ENCODE measurements at places on chromosomes 2 and 18.

DNA sequence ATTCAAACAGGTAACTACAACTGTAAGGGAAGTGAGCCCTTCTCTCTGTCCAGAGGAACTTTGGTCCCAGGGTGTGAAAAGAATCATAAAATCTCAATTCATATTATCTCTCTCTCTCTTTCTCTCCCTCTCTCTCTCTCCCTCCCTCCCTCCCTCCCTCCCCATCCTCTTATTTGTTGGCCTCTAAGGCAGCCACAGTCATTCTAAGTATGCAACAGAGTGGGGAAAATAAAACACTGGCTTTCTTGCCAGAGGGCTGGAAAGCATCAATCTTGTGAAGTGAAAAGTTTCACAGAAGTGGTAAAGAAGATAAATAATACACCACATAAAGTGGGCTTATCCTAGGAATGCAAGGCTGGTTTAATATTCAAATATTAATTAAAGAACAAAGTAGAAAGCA, 95.6 kb upstream of the KCNH7 start:
- no peak for DNase-seq

- DNase-seq = no peak
These were observed 1.4 kb upstream of the TUBA4B start for GRCh38 chr2:219251656-219252055.

GRCh38 chr2:205051417-205051816, 506.1 kb downstream of the PARD3B start:
- DNase-seq = no peak

DNA sequence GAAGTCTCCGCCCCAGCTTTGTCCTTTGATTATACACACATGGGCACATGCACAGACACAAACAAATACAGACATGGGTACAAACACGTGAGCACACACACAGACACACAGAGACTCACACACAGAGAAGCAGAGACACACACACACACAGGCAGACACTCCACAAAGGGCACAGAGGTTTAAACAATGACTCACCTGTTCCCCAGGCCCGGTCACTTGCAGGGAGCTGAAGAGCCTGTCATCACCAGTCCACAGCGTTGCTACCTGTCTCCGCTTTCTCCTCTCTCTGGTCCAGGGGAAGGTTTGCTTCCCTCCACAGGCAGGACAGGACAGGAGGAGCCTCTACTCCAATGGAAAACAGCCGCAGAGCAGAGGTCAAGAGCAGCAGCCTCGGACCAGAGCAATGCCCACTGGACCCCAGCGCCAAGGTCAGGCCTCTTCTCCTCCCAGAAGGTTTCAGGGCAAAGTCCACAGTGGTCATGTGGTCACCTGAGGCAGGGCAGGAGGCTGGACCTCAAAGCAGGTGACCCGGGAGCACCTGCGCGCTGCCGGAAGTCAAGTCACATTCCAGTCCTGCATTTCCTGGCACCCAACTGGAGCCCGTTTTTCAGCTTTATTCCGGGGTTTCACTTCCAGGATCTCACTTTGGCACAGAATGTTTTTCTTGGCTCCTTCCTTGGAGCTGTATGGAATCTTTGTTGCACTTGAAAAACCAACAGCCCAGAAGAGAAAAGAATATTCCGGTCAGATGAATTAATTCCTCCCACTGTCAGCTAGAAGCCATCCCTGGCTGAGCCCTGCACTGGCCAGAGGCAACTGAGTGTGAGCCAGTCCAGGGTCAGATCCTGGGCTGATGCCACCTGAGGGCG, at the start of gene RAB17:
Gene RAB17, minus strand, starts transcription at position 463 of the 869 bp plus-strand sequence. CDS start 4,580 bp downstream, outside the sequence.
- no peak for DNase-seq

- peak; percentile 39 for DNase-seq
These were observed 79.2 kb downstream of the SETBP1 start for GRCh38 chr18:44759925-44760342.

DNA sequence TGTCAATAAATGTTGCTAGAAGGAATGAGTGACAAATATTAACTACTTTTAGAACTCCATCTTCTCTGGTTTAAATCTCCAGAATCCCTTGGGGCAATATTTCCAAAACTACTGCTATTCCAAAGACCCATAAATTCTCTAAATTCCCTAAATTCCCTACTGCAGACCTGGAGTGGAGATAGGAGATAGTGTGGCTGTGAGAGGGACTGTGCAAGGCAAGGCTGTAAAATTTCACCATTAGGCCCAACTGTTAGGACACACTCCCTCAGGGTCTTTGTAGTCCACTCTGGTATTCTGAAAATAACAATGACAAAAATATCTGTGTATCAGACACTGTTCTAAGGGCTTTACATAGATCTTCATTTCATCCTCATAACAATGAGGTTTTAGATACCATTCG, 67.9 kb downstream of the MYL12B start:
- no peak for DNase-seq

GRCh38 chr2:201883606-201884369, 77.5 kb downstream of the CDK15 start:
- DNase-seq = no peak

DNA sequence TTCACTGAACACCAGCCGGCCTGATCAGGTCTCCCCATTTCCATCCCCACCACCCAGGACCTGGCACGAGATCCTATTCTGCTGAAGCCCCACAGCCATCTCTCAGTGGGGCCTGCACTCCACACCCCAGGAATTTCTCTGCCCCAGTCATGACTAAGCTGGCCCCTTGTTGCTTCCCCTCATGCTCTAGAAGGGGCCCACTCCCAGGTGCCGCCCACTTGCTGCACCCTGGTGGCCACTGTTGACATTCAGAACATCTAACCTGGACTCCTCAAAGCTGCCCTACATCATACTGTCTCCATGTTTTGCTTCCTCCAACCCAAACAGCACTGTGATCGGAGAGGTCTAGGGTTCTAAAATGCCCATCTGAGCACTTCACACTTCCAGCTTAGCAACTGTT, 90.7 kb upstream of the KLHL29 start:
- no peak for DNase-seq

DNA sequence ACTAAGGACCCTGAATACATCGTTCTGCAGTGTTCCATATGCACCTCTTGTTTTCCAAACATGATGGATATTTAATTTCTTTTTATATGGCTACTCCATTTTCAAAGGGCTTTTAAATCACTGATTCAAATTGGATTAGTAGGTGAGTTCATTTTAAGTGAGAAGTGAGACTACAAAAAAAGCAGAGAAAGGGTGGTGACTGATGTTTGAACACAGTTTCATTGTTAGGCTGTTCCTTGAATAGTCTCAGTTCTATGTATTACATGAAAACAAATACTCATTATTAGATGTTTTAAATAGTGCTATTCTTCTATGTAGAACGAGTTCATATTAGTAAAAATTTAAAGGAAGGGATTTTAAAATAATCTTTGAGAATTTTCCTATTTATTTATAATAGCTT, 72.7 kb upstream of the STON1 start:
- no peak for DNase-seq

- no peak for DNase-seq
These were observed 57.8 kb downstream of the VIL1 start for GRCh38 chr2:218476676-218477075.

DNA sequence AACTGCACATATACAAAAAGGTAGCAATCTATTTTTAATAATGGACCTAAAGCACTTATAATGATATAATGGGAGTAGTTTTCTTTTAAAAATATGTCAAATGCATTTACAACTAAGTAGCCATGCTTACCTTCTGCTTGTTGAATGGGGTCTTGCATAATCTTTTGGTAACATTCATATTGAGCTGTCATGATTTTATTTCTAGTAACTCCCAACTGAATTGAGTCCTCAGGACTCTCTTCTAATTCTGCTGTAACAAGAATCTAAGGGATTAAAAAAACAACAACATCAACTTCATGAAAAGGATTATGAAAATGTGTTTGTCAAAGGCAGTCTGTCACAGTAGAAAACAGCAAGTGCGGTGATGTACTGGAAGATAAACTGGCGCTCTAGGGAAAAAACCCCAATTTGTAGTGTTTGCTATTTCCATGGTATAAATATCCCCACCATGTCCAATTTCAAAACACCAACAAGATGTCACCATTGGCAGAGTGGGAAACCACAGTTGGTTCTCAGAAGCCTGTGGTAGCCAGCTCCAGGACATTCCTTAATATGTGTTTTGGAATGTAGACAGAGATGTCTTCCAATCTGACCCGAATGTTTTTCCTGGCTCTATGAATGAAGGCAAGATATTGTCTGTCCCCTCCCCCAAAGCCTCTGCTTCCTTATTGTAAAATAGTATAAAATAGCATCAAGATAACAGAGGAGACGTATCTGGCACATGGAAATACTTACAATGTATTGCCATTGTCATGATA, 64.8 kb downstream of the CALCRL start:
- DNase-seq = no peak

DNA sequence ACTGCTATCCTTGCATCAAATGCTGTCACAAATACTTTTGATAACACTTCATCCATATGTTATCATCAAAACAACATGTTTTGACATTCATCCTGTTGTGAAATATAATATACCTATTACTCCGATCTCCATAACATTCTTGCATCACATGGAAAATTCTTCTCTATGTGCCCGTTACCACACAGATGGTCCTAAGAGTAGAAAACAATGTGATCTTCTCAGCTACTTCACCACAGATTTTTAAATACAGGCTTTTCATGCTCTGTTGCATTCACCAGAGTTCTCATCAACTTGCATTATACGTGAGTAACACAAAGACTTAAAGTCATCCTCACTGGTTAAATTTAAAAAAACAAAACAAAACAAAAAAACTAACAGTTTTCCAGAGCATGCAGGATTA, 1603.3 kb upstream of the ZEB2 start:
- DNase-seq = no peak

GRCh38 chr18:76349067-76349715, 145.9 kb downstream of the ZNF516 start:
- peak; percentile 29 for DNase-seq

GRCh38 chr2:109499566-109499965, 114.2 kb downstream of the SEPTIN10 start:
- no peak for DNase-seq

DNA sequence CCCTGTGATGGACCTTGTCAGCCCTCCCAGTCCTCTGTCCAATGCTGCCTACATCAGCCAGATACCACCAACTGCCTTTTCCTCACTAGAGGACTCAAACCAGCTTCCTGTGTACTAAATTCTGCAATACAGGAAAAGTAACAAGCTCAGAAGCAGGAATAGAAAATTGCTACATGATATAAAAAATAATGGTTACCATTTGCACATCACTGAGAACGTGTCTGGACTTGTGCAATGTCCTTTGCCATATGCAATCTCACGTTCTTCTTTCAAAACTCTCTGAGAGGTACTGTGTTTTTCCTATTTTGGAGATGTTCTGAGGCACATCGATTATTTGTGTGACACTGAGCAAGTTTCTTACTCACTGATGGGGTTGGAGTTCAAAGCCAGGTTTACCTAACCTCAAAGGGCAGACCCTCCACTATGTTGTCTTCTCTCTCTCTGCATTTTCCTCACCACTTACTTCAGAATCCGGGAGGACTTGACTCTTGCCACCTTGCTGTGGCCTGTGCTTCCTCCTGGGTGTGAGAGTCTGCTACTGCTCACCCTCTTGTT, 12.1 kb downstream of the UPP2 start:
- no peak for DNase-seq

- DNase-seq = no peak
These were observed 9.0 kb upstream of the CTIF start for GRCh38 chr18:48529796-48530195.

- DNase-seq = no peak
These were observed 151.1 kb upstream of the MSH6 start for GRCh38 chr2:47631792-47632398.

DNA sequence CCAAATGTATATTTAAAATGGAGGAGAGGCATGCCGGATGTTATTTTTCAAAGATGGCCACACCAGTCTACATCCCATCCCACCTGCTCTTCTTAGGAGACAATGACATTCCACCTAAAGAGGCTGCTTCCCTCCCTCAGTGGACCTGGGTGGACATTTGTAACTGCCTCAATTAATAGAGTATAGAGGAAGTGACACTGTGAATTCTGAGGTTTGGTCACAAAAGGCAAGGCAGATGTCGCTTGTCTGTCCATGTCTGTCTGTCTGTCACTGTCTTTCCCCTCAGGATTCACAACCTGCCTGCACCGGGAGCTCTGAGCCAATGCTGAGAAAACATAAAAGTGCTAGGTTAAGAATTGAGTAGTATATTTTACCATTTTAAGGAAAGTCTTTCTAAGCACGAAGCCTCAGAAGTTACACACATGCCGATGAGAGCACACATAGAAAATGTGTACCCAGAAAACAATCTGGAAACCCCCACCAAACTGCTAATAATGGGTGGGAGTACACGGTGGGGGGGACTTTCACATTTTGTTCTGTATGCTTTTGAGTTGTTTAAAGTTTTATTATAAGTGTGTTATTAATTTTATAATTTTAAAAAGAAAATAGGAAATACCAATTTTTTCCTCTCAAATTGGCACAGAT, 21.0 kb downstream of the MIB1 start:
- no peak for DNase-seq

- DNase-seq = peak; percentile 31
These were observed 117.6 kb upstream of the FOSL2 start for GRCh38 chr2:28274911-28275685.
